ENCODE measurements at places on chromosomes 12 and 14.

GRCh38 chr14:50451854-50452253, 55.2 kb upstream of the CDKL1 start:
- no peak for DNase-seq

DNA sequence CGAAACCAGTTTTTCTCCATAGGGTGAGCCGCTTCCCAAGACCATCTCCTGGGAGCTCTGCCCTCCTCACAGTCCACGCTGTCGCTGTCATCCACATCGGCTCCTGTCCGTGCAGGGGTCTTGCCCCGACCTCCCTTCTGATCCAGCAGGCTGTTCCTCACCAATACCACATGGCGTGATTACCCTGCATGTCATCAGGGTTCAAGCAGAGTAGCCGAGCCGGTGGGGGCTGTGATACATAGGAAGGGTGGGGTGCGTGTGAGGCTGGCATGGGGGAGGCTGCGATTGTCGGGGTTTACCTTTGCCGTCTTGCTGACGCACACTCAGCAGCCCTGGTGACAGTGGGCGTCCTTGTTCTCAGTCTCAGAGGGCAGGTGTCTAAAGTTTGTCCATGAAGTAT, 17.0 kb downstream of the TEDC1 start:
- DNase-seq = no peak

DNA sequence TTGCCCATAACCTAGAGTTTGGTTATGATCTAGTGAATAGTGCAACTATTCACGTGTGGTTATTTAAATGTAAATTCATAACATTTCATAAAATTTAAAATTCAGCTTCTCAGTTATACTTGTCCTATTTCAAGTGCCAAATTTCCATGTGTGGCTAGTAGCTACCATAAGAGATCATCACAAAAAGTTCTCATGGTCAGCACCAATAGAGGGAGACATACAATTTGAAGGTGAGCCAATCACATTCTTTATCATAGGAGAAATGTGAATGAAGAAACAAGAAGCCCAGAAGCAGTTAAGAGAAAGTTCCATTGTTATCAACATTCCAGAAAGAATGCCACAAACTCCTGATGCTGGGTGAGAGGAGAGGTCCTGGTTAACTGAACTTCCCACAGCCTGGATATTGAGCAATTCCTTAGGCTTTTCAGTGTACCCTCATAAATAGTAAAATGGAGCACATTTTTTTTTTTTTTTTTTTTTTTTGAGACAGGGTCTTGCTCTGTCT, 892.9 kb upstream of the USP15 start:
- no peak for DNase-seq

- no peak for DNase-seq
Measured at GRCh38 chr14:69587389-69587788, 12.7 kb upstream of the CCDC177 start.

- DNase-seq = no peak
Measured at GRCh38 chr12:62472472-62472871, 5.8 kb downstream of the MON2 start.

- no peak for DNase-seq
Measured at GRCh38 chr14:91388551-91388975, 29.1 kb downstream of the CCDC88C start.

- DNase-seq = no peak
Measured at GRCh38 chr12:124700810-124701592, 133.6 kb upstream of the NCOR2 start.

- no peak for DNase-seq
Measured at GRCh38 chr12:104521731-104522130, 65.0 kb downstream of the CHST11 start.

DNA sequence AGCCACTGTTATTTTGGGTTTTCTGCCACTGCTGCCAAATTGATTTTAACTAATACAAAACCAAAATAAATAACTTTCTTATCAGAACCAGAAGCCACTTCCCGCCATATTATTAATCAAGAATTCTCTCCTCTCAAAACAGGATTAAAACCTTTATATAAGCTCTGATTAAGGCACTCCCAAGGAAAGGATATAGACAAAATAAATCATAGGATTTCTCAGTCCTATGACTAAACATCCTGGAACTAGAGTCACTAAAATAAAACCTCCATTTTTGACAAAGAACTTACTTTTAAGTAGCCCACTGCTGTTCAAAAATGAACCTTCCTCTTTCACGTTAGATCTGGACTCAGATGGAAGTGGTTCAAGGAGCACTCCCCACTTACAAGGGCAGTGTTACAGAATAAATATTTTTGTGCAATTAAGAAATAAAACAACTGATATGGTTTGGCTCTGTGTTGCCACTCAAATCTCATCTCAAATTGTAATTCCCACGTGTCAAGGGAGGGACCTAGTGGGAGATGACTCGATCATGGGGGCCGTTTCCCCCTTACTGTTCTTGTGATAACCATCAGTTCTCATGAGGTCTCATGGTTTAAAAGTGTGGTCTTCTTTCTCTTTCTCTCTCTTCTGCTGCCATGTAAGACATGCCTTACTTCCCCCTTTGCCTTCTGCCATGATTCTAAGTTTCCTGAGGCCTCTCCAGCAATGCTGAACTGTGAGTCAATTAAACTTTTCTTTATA, 26.4 kb downstream of the GXYLT1 start:
- no peak for DNase-seq

GRCh38 chr12:105214670-105215375, 21.2 kb downstream of the APPL2 start:
- no peak for DNase-seq

GRCh38 chr12:108430245-108430644, 84.8 kb upstream of the FICD start:
- DNase-seq = no peak

- no peak for DNase-seq
Measured at GRCh38 chr14:96089401-96089800, 50.2 kb downstream of the C14orf132 start.

DNA sequence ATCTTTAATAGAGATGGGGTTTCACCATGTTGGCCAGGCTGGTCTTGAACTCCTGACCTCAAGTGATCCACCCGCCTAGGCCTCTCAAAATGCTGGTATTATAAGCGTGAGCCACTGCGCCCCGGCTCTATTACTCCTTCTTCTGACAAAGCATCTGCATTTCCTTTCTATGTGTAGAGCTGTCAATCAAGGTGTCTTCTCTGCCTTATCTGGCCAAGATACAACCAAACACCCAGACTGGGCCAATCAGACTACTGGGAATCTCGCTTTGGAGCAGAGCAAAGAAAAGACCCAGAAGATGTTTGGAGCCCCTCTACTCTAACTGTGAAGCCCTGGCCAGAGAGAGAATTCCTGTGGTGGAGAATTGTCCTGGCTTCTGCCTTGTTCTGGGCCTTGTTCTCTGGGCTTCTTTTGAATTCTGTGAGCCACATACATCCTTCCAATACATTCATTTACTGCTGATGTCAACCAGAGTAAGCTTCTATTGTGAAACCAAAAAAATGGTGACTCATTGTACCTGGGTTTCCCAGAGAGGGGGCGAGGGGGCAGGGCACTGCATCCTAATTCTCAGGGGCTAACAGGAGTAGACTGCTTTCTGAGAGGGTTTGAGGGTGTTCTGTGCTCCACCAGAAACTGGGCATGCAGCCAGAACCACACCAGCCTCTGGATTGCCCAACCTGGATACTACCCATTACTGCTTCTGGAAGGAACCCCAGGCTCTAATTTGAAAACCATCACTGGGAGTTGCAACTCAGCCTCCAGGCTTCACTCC, 18.8 kb upstream of the FLVCR2 start:
- no peak for DNase-seq

Data from HFF-Myc (cell line).